ENCODE measurements at places on chromosomes 1 and 21.

DNA sequence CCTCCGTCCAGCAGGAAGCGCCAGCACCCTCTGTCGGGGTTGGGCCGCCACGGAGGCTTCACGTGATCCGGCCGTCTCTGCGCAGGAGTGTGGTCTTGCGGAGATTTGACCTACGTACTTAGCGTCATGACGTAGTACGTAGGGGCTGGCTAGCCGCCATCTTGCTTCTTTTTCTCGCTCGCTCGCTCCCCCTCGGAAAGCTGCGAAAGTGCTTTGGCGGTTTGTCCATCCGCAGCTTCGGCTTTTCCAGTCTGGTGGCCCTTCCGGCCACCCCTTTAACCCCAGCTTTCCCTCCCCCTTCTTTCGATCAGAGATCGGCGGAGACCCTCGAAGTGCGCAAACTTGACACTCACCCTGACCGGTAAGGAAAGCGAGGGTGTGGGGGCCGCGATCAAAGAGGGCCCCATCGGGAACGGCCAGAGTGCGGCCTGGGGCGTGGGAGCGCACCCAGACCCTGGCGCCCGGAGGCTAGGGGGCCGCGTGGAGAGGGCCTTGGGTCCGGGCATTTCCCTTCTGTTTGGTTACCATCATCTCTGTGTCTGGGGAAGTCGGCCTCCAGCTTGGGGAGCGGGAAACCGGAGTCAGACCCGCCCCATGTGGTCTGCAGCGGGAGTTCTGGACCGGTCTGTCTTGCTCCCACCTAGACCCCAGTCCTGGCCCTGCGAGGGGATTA is at the start of gene PRRC2C:
Gene PRRC2C (plus strand): TSS at position 156 of the 673 bp plus-strand sequence. CDS start 26,559 bp downstream, outside the sequence.
- peak; percentile 96 for DNase-seq

DNA sequence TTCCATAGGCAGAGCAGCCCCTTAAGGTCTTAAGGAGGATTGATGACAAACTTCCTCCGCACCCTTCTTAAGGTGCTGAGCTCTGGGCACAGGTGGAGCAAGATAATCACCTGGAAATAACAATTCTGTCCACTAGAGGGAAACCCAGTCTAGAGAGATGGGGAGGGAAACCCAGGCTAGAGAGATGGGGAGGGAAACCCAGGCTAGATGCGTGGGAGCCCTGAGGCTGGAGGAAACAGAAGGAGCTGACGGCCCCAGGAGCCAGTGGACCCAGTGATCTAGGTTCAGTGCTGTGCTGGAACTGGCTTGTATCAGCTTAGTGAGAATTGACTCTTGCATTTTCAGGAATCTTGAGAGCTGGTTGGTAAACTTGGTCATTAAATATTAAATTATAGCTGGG is 17.8 kb upstream of the MYCL start:
- DNase-seq: peak; percentile 25

GRCh38 chr1:93874025-93874651 is 4.9 kb downstream of the DNTTIP2 start:
- DNase-seq: no peak

- no peak for DNase-seq
Measured at GRCh38 chr1:2791027-2791760, 10.3 kb downstream of the TTC34 start.

GRCh38 chr1:112651205-112651604 is 23.3 kb upstream of the MOV10 start:
- no peak for DNase-seq

- DNase-seq: no peak
Measured at GRCh38 chr1:166457700-166458099, 290.9 kb upstream of the FAM78B start.

DNA sequence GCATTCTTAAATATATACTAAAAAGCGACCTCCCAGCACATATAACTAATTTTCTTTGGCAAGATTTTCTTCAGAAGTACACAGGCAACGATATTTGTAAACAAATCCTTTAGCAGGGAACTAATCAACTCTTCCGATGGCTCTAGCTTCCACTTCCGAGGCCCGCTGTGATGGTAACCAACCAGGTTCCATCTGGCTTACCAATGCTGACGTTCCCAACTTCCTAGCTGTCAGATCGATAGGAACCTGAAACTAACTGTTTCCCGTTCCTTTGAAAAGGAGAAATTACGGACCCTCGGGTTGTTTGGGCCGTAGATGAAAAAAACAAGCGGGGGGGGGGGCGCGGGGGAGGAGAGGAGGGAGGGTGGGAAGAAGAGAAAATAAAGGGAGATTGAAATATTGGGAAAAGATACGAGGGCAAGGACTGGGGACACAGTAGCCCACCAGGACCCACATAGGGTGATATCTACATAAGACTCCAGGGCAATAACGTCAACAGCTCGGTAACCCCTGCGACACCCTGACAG is 513 bp downstream of the GTF2B start:
- DNase-seq: no peak

GRCh38 chr1:18645747-18646090 is 15.1 kb downstream of the PAX7 start:
- DNase-seq: peak; percentile 39

DNA sequence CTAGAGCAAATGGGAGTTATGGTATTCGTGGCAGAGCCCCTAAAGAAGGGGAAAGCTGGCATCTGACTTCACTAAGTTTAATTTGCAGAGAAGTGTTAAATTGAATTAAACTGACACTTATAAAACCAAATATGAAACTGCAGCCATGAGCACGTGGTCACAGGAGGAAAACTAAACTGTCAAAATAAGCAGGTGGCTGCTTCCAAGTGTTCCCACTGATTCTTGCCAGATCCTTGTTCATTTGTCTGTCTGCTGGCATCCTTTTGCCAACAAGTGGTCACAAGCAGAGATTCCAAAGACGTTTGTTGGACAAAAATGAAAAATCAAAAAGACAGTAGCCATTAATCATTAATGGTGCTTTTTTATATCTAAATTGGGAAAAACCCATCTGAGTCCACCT is 6.5 kb upstream of the CELA2B start:
- DNase-seq: no peak

GRCh38 chr1:8276173-8276914 is 41.6 kb upstream of the SLC45A1 start:
- DNase-seq: peak; percentile 13

DNA sequence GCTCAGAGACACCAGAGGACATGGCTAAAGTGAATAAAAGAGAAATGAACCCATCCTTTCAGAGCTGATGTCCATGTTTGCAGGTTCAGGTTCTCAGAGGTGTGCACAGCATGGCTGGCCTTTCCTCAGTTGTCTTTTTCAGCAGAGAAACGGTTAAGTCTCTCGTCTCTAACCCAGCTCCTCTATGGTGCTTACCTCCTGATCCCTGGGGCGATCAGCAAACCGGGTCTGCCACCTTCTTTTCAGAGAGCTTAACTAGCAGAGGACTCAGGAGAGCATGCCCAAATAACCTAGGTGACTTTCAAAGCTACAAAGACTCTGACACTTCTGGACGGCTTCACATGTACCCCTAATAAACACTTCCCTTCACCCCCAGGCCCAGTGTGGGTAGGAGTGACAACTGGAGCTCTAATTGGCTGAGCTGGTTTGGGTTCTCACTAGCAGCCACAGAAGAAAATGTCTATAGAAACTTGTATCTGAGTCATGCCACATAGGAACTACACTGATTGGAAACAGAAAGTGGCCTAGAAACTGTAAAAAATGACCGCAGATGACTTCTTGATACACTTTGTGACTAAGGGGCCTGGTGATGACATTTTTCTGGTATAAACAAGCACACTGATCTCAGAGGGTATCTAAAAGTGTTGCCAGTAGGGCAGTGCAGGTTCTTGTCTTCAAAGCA is at the start of gene AIM2:
Gene AIM2 (minus strand): TSS at position 329 of the 682 bp plus-strand sequence. CDS start 3,267 bp downstream, outside the sequence.
- no peak for DNase-seq

- no peak for DNase-seq
Measured at GRCh38 chr1:48069662-48070395, 72.6 kb upstream of the TRABD2B start.

DNA sequence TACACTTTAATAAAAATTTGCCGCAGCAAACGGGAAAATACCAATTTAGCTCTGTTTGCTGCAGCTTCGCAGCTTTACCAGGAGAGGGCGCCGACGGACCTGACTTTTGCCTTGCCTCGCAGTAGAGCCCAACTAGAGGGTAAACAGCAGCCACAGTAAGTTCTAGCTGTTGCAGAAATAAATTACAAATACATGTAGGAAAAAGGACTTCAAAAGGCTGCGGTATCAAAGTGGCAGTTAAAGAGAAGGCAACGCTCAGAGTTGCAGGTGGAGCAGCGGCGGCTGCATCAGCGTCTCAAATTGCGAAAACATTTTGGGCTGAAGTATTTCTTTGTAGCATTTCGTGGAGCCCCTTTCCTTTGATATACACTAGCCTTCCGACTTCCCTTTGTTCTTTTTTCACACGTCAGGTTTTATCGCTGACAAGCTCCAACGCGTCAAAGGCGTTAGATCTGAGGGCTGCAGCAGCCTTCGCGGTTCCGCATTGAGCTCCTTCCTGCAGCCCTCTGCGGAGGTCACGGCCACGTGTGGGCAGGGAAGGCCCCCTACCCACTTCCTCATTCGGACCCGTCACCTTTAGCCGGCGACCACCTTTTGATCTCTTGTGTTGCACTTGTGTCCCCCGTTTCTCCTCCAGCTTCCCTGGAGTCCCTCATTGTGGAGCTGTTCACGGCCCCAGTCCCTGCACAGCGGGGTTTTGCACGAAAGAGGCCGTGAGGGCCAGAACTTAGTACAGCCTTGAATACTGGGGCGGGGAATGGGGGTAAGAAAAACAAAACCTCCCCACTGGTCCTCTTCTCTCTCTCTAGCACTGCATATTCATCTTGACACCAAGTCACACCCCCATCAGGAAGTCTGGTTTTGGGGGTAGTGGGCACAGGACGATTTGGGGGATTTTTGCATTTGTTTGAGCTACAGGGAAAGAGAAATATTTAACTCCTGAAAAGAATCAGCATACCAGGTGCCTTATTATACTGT is 72.8 kb downstream of the S1PR1 start:
- DNase-seq: peak; percentile 88

- no peak for DNase-seq
Measured at GRCh38 chr1:160261556-160261892, 825 bp downstream of the DCAF8 start.

GRCh38 chr1:186239171-186239570 is 135.9 kb downstream of the TPR start:
- no peak for DNase-seq

DNA sequence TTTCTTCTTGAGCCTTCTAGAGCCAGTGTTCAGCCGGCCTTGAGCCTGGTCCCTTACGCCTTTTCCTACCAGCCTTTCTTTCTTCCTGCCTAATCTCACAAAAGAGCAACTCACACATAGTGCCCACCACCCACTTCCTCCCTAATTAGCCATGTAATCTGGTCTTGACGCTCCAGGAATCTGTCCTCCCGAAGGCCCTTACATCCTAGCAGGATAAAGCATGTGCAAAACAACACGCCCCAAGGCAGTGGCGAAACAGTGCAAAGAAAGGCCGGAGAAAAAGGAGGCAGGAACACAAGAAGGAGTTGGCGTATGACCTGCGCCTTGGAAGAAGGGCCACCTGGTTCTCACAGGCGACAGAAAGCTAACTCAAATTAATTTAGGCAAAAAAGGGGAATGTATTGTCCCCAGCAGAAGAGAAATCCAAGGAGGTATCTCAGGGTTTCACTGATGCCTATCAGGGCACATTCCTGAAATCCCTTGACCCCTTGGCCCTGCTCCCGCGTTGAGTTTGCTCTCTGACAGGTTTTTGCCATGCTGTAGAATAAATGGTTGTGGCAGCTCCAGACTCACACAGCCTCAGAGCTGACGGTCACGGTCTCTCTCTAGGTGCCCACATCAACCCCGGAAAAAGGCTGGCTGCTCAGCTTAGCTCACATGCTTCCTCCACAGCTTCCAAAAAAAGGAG is 79.0 kb downstream of the ZNF281 start:
- peak; percentile 41 for DNase-seq

DNA sequence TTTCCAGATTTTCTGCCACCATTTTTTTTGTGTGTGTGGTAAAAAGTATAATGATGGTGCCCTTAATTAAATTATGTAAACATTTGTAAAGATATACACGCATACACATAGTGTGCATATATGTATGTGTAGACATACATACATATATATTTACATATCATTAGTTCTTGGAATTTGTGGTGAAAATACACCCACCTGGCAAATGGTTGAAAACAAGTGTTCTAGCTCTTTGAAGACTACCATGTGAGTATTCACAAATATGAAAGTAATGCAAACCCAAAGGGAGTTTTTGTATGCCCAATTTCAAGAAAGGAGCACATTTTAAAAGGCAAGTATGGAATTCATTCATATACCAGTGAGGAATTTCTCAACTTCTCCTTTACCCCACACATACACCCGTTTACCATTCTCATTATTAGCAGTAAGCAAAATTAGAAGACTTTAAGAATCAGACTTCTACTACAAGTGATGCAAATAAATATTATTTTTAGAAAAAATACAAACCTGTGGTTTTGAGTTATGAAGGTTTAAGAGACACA is 8.0 kb downstream of the RABGAP1L start:
- no peak for DNase-seq

DNA sequence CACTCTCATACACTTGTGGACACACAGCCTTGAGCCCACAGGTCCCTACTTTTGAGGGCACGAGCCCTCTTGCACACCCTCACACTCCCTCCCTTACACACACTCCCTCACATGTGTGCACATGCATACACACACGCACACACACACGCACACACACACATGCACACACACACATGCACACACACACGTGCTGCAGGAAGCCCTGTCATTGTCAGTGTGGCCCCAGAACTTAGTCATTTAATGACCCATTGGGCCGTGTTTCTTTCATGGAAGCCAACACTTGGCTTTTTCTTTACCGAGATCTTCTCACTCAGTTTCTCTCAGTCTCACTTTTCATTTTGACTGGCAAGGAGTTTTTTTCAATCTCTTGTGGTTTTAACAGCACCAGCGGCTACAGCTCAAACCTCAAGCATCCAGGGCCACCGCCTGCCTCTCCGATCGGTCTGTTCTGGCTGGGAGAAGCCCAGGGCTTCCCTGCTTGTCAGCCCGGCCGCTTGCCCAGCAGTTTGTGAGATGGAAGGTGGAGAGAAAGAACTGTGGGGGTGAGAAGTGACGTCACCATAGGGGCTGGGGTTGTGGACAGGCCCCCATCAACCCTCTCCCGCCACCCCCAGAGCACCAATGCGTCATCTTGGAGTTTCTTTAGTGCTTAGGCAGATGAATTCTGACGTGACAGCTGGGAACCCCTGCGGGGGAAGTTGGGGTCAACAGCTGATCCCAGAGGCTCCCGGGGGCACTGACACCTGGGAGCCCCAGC is 15.8 kb upstream of the TNFRSF8 start:
- DNase-seq: no peak

GRCh38 chr21:15140321-15141019 is 75.7 kb upstream of the NRIP1 start:
- peak; percentile 39 for DNase-seq

GRCh38 chr1:180921891-180922630 is 9.4 kb downstream of the KIAA1614 start:
- no peak for DNase-seq

DNA sequence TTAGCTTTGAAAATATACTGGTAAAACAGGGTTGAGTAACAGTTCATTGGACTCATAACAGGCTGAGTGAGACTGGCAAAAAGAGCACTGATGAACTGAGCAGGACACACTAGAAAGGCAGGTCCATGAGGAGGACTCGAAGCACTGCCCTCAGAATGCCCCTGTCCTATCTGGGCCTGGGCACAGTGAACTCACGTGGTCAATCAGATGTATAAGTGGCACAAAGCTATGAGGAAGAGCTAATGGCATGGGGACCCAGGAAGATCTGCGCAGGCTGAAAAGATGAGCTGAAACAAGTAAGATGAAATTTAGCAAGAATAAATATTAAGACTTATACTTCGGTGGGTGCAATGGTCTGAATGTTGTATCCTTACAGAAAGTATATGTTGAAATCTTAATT is 9.2 kb upstream of the RGS7 start:
- no peak for DNase-seq
